ENCODE measurements at places on chromosomes 13 and 19.

GRCh38 chr19:18718015-18718526, 34.6 kb downstream of the CRTC1 start:
- DNase-seq = no peak

DNA sequence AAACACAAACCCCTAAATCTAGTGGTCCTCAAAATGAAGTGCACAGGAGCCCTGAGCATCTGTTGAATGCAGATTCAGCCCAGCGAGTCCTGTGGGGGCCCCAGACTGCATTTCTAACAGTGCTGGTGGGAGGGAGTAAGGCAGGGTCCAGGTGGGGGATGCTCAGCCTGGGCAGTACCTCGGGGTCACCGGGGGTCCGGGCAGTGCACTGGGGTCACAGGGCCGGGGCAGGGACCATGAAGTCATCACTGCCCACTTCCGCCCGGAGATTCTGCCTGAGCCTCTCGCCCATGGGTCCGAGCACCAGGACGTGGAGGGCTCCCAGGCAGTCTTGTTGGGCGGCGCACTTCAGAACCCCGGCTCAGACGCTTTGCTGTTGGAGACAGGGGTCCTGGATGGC, 838 bp upstream of the ATP4B start:
- DNase-seq = no peak

DNA sequence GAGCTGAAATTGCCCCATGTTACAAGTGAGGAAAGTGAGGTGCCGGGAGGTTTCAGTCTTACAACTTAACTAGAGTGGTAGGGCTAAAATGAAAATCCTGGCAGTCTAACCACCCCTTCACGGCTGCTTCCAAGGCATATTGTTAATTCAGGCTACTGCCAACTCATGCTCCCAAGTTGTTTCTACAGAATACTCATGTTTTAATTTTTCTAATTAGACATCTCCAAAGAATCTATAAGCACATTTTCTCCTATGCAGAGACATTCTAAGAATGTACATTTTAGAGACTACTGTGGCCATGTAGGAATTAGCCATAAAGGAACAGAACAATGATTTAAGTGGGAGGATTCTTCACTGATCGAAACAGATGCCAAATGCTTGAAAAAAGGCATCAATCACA, 7.0 kb upstream of the TSC22D1 start:
- no peak for DNase-seq

GRCh38 chr19:55489711-55490477, 1.7 kb downstream of the SSC5D start:
- no peak for DNase-seq

DNA sequence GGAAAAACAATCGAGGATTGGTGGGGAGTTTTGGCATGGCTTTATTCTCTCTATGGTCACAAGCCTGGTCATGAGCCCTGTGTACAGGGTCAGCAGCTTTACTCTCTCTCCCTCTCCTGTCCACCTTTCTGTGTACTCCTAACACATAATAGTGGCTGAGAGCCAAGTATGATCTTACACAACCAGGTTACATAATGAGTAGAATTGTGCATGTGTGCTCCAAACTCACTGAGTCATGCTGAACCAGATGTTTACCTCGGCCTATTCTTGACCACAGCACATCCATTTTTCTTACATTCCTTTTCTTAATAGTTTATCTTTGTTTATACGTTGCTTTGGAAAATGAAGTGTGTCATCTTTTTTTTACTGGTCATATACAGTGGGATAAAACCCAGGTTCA, 53.1 kb downstream of the ZNF254 start:
- no peak for DNase-seq

DNA sequence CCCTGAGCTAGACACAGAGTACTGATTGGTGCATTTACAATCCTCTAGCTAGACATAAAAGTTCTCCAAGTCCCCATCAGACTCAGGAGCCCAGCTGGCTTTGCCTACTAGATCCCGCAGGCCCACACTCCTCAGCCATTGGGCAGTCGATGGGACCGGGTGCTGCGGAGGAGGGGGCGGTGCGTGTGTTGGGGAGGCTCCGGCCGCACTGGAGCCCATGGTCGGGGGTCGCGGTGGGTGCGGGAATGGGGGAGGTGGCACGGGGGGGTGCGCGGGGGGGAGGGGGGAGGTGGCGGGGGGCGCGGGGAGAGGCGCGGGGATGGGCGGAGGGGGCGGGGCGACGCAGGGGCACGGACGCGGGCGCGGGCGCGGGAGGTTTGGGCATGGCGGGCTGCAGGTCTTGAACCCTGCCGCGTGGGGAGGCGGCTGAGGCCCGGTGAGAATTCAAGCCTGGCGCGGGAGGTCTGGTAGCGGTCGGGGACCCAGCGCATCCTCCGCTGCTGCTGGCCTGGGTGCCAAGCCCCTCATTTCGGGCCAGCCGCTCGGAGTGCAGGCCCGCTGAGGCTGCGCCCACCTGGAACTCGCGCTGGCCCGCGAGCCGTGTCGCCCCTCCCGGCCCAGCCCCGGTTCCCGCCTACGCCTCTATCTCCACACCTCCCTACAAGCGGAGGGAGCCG, 674.1 kb downstream of the SLITRK5 start:
- DNase-seq = no peak

DNA sequence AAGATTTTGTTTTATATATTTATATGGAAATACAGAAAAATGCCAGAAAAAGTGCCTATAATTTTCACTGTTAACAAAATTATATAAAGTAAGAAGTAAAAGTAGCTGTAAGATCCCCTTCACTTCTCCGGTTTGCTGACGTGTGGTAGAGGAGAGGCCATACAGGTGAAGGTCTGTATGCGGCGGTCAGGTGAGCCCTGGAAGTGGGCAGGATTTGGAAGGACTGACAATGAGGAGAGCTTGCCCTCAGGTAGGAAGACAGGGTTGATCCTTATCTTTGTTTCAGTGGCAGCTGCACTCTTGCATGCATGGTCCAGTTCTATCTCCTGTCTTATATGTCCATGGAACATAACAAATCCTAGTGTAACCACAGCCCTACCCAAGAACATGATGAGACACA, 16.9 kb upstream of the TFDP1 start:
- no peak for DNase-seq

DNA sequence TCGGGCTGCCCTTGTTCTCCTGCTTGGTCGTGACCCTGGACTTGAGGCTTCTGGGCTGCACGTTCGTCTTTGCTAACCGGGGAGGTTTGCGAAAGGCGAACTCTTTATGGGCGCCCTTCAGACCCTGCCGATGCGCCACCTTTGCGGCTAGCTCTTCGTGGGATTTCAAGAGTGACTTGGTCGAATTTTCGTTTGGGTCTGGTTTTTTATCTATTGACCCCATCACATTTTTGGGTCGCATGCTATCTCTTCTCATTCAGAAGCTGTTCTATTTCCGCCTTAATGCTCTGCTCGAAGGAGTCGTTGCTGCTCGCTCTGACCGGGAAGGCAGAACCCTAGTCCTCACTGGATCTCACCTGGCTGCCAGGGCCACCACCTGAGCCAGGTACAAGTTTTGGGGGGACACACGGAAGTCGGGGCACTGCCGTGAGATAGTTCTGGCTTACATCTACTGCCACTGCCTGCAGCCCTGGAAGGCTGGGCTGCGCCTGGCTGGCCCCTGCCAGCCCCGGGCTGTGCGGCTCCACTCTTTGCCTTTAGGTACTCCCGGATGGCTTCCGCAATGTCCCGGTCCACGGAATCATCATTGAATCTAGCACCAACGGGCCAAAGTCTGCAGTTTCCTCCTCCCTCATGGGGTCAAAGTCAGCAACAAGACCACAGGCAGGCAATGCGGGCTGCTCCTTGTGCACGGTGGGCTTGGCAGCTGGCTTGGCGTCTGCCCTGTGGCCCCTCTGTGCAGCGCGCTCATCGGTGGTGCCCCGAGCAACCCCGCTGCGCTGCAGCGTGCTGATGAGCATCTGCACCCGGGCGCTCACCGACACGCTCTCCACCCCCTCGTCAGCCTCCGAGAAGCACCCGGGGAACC, 16.2 kb downstream of the RB1 start:
- no peak for DNase-seq

DNA sequence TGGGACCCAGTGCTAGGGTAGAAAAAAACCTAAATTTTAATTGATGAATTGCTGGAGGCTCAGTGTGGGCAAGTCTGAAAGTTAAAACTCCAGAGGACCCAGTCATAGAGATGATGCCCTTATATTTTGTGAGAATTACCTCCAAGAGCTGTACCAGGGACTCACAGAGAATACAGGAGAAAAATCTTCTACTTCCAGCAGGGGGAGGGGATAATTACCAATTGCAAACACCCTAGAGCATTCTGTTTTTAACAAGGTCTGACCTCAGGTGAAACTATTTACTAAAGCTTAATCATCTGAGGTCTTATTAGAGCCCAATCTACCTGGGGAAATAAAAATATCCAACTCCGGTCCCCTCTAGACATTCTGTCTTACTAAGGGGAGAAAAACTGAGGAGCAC, 994.7 kb upstream of the MIR17HG start:
- no peak for DNase-seq

GRCh38 chr19:29524912-29525831, 622 bp upstream of the VSTM2B start:
- no peak for DNase-seq

DNA sequence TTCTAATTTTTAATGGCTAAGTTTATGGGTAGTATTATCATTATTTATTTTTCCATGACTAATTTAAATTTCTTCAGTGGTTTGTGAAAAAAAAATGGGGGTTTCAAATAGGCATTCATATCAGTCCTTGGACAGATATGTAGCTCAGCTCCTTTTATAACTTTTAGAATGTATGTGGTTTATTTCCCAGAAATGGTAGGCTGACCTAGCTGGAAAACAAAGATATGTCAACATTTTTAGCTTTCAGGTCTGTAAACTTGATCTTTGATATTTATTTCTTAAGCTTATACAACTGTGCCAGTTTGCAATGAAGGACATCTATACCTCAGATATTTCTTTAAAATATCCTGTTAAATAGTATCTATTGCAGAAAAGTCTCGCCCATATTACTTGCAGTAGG, 1815.5 kb downstream of the SLITRK5 start:
- no peak for DNase-seq

DNA sequence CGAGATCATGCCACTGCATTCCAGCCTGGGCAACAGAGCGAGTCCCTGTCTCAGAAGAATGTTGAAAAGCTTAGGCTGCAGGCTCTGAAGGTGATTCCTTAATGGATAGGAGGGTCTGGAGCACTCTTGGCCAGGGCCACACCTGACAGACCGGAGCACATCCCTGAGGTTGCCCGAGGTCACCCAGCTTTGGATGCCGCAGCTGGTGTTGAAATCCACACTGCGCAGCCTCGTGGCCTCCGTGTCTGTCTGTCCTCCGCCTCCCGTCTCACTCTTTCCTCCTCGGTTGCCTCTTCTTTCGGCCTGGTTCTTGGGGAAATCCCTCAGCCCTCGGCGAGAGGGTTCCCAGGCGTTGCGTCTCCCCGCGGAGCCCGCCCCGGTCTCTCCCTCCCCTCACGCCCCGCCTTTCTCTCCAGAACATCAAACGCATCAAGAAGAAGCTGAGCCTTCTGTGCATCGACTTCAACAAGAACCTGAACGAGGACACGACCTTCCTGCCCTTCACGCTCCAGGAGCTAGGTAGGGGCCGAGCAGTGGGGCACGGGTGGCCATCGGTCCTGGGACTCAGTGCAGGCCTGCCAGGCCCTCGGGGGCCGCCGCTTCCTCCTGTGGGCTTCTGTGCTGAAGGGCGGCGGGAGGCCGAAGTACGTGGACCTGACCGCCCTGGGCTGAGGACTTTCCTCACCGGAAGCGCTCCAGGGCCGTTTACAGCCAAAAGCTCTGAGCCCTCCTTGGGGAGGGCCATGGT, 14.1 kb downstream of the THOP1 start:
- DNase-seq = no peak

- DNase-seq = no peak
Observed at GRCh38 chr13:55160867-55161266, 1979.9 kb upstream of the PRR20A start.

DNA sequence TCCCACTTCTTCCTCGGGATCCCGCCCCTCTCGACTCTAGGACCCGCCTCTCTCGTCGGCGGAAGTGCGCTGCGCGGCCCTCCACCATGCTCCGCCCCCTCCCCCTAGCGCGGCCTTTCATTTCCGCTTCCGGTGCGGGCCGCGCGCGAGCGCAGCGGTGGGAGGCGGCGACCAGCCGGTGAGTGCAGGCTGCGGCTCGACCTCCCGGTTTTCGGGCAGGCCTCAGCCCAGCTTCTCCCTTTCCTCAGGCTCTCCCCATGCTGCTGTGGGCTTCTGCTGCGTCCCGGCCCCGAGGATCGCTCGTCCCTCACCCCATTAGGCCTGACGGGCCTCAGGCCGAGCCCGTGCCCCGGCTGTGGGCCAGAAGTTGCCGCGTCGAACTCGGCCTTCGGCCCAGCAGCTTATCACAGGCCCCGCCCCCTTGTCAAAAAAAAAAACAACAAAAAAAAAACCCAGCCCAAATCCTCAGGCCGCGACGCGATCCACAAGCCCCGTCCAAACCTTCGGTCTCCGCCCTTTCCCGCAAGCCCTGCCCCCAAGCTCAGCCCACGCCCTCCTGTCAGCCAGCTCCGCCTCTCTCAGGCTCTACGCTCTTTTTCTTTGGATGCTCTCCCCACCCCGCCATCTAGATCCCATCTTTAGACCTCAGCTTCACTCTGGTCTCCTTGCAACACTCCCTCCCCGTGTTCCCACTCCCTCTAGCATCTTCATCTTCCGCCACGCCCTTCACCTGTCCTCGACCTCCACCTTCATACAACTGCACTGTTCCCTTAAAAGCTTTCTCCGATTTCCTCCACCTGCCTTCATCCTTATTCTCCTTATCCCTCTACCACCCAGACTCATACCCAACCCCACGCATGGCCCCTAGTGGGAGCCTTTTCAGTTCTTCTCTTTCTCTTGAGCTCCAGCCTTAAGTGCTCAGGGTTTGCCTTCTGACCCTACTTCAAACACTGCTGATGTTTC, at the start of gene CLASRP:
Gene CLASRP, plus strand, starts transcription at position 115 of the 963 bp plus-strand sequence. CDS start 1,168 bp downstream, outside the sequence.
- DNase-seq = peak; percentile 88

DNA sequence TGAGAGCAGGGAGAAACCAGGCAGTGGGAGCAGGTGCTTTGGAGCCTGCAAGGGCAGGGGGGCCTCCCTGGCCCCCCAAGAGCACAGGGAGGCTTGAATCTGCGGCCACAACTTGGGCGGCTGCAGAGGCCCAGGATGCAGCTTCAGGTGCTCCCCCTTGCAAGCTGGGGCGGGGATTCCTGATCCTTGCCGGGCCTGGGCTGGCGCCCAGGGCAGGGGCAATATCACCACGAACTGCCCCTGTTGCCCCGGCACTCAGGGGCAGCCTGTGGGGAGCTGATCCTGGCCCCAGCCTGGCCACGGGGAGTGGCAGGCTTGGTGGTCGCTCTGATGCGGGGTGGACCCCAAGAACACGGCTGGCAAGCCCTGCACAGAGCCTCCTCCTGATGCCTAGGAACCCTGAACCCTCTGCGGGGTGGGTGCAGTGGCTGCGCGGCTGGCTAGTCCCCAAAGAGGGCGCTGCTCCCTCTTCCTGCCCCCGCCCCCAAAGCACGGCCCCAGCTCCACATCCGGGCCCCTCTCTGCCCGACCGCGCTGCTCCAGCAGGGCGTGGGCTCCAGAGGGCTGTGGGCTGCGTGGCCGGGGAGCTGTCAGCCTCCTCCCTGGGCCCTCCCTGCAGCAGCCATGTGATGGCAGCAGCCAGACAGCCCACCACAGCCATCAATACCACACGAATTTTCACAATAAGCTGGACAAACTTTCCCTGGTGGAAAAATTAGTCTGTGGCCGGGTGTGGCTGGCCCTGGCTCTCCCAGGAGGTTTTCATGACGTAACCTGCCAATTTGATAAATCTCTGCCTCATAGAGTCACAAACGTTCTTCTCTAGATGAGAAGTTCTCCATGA, 21.0 kb downstream of the TNFSF9 start:
- DNase-seq = peak; percentile 79

All from germinal center (tissue), 1 donor.